Naive thymus-derived CD4-positive, alpha-beta T cell (primary cell): ENCODE measurements at places on chromosomes 11 and 22. TPM values are rescaled to one million over a fixed set of nuclear protein-coding genes. Genes with fewer than 3 reads are reported as not detected.

CLDN5 gene
- 1.5 and 1.7 TPM in 2 replicates for total RNA-seq

GGT1 gene
- total RNA-seq = 12.8 TPM

DNA sequence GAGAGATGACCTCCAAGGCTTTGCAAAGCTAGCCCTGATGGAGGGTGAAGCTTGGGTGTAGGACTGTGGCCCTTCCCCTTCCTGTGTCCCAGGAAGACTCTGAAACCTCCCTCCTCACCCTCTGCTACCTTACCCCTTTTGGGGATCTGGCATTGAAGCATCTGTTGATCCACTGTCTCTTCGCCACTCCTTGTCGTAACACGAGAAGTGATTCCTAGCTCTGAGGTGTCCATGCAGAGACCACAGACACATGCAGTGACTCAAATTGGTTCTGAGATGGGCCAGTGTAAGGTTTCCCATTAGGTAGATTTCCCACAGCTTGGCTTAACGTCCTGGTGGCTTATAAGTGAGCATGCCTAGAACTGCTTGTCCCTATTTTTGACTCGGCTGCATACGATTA lies 101.4 kb downstream of the ZBTB16 start:
- no peak for DNase-seq

MS4A14 gene
- not detected in 2 replicates for total RNA-seq

DNA sequence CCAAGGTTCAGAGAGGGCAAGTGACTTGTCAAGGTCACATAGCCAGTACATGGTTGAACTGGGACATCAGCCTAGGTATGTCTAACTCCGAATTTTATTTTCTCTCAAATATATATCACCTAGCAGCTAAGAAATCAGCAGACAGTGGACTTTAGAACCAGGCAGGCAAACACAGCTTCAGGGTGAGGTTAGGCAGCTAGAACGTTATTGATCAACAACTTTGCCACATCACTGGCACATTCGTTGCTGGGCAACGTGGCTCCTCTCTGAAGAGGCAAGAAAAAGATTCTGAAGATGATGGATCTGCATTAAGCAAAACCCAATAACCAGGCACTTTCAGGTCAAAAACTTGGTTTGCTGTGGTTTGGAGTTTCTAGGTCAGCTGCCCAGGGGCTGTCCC lies 258.0 kb downstream of the KIRREL3 start:
- no peak for DNase-seq

MGAT3 gene
- 2.4 and 3.2 TPM in 2 replicates for total RNA-seq

CXCR5 gene
- 2.9 TPM for total RNA-seq

DNA sequence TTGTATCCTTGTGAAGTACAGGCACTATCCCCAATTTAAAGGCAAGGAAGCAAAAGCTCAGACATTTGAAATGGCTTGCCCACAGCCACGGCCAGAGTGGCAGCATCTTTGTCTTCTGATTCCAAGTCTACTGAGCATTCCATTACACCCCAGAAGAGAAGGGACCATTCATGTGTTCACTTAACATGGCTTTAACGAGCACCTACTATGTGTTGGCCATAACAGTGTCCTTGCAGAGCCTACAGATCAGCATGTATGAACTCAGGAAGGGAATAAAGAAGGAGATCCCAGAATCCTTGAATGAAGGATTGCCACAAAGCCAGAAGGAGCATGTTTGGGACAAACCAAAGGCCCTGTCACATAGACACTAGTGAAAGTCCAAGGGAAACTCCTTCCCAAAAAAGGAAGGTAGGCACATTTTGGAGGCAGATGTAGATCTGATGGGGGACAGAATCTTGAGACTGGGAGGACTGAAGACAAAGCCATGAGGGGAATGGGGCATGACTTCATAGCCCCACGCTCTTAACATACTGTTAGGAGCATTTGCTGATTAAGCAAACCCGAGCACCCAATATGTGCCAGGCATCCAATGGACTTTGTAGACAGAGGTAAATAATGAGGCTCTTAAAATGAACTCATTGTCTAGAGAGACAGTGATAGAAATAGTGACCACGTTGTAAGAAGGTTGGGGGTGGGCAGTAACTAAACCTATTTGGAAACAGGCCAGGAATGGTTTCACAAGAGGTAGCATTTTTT lies 54.9 kb downstream of the P4HA3 start:
- DNase-seq = no peak

ACR gene
- total RNA-seq = not detected

DNA sequence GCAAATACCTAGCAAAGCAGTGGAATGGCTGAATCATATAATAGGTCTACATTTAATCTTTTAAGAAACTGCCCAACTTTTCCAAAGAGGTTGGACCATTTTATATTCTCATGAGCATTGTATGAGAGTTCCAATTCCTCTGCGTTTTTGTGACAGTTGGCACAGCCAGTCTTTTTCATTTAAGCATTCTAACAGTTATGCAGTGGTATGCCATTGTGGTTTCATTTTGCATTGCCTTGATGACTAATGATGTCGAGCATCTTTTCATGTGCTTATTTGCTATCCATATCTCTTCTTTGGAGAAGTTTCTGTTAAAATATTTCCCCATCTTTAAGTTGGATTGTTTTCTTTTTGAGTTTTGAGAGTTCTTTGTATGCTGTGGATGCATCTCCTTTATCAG lies 38.7 kb downstream of the EIF3F start:
- no peak for DNase-seq

GRCh38 chr11:64720167-64720566 lies 2.8 kb downstream of the NRXN2 start:
- DNase-seq = no peak

RTN4RL2 gene
- 0.47 TPM for total RNA-seq

DNA sequence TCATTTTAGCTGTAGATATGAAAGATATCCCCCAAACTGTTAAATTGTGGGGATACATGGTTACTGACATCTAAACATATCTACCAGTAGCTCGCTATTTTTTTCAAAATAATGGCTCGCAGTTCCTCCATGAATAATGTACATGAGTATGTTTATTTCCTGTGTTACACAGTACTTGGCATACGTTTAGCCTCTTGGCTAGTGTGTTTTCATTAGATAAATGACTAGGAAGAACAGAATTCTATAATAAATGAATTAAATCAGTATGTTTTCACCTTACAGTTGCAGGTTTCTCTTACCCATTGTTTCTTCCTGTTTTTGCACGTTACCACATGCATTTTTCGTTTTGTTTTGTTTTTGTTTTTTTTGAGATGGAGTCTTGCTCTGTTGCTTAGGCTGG lies 21.8 kb downstream of the RNF169 start:
- no peak for DNase-seq

DNA sequence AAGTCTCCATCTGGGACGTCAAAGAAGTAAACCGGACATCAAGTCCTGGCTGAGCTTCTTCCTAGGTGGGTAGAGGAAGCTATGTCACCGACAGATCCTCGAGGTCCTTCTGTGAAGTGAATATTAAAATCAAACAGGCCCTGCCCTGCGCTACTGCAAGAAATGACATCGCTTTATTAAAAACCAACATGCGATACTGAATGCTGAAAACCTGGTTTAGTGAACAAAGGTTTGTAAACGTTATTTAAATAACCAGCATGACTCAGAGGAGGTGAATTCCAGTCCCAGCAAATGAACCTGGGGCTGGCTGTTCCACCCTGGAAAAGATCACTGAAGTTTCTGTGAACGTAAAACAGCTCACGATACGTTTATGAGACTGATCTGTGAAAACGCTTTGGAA lies 645 bp downstream of the RTCB start:
- DNase-seq = no peak

GRCh38 chr22:45290410-45290936 lies 5.7 kb downstream of the UPK3A start:
- no peak for DNase-seq

SLC1A2 gene
- total RNA-seq = not detected

PTS gene
- total RNA-seq = 71.3 TPM

GRCh38 chr22:40805699-40806203 lies 13.4 kb downstream of the SLC25A17 start:
- DNase-seq = no peak

GNAZ gene
- 0.12 and 0.23 TPM in 2 replicates for total RNA-seq

GRCh38 chr22:22923930-22924329 lies 36.3 kb downstream of the IGLL5 start:
- no peak for DNase-seq

GRCh38 chr11:128796270-128796669 lies 70.8 kb downstream of the KCNJ1 start:
- DNase-seq = no peak

DNA sequence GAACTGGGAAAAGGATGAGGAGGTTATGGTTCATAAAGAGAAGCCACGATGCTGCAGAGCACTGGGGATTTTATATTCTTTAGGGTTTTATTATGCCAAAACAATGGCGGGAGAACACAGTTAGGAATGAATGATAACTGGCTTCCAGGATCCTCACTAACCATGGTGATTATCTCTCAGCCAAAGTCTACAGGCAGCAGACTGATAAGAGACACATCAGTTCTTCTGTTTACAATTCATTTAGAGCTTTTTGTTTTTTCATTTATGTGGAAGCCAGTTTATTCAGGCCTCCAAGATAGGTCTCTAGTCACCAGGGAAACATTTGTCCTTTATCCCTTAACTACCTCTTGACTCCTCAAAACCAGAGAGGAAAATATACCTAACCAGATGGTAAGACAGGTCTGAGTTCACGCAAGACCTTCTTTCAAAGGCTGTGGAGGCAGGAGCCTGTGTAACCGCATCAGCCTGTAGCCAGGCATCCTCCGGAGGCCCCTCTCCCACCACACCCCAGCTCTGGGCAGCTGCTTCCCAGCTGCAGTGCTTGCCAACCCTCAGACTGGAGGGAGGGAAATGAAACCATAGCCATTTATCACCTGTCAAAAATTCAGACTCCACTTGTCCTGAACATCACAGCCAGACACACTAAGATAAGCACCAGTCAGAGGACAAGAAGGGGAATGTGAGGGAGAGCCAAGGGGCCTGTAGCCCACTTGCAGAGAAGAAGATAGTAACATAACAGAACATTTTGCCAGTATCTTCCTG lies 57.2 kb upstream of the FAM181B start:
- no peak for DNase-seq

CCDC116 gene
- 0.22 TPM for total RNA-seq

GAL gene
- not detected for total RNA-seq

TSKU gene
- not detected for total RNA-seq
